ENCODE measurements at places on chromosomes 4 and X. TPM values are rescaled to one million over a fixed set of nuclear protein-coding genes. Genes with fewer than 3 reads are reported as not detected.

GRCh38 chr4:158411269-158411668, 110.4 kb upstream of the RXFP1 start:
- H3K4me1 ChIP-seq: no peaks in the 10 kb centered on the region
- H3K36me3 ChIP-seq: no peaks in the 10 kb centered on the region
- H3K27me3 ChIP-seq: no peaks in the 10 kb centered on the region
- no peak overlapping the region for H3K27ac ChIP-seq
- H3K4me3 ChIP-seq: no peak overlapping the region
- no peak for DNase-seq

GRCh38 chr4:69095301-69095731, 958 bp upstream of the UGT2B7 start:
- no peak for DNase-seq
- H3K4me1 ChIP-seq: no peaks in the 10 kb centered on the region
- no peak overlapping the region for H3K4me3 ChIP-seq
- H3K36me3 ChIP-seq: no peaks in the 10 kb centered on the region

TCEAL6 gene
- not detected for total RNA-seq

GRCh38 chr4:124632439-124632838, 80.1 kb downstream of the ANKRD50 start:
- H3K27me3 ChIP-seq: no peaks in the 10 kb centered on the region
- H3K4me3 ChIP-seq: no peak overlapping the region
- no peaks in the 10 kb centered on the region for H3K4me1 ChIP-seq
- no peak overlapping the region for H3K27ac ChIP-seq
- no peaks in the 10 kb centered on the region for H3K36me3 ChIP-seq

- peaks cover 84% of the 10 kb centered on the region for H3K4me1 ChIP-seq
- no peak for DNase-seq
- no peaks in the 10 kb centered on the region for H3K27me3 ChIP-seq
- no peak overlapping the region for H3K4me3 ChIP-seq
- H3K36me3 ChIP-seq: no peaks in the 10 kb centered on the region
Measured at GRCh38 chr4:8121292-8122015, 37.2 kb downstream of the ABLIM2 start.

DNA sequence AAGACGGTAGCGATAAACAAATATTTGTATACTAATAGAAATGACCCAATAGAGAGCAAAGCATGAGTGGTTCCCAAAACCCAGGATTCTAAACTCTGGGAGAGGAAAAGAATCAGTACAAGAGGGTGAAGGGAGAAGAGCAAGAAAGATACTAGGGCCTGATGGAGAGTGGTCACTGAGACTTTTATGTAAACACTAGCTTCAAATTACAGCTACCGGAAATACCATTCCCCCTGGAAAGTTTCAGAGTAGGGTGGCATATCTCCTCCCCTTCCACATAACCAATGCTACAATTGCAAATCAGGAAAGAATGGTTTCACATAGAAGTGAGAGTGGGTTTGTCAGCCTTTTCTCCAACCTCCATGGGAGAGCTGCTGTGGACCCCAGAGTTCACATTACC, 77.1 kb downstream of the EIF4E start:
- no peaks in the 10 kb centered on the region for H3K36me3 ChIP-seq
- H3K27ac ChIP-seq: no peak overlapping the region
- DNase-seq: no peak
- no peaks in the 10 kb centered on the region for H3K27me3 ChIP-seq
- no peaks in the 10 kb centered on the region for H3K4me1 ChIP-seq

DNA sequence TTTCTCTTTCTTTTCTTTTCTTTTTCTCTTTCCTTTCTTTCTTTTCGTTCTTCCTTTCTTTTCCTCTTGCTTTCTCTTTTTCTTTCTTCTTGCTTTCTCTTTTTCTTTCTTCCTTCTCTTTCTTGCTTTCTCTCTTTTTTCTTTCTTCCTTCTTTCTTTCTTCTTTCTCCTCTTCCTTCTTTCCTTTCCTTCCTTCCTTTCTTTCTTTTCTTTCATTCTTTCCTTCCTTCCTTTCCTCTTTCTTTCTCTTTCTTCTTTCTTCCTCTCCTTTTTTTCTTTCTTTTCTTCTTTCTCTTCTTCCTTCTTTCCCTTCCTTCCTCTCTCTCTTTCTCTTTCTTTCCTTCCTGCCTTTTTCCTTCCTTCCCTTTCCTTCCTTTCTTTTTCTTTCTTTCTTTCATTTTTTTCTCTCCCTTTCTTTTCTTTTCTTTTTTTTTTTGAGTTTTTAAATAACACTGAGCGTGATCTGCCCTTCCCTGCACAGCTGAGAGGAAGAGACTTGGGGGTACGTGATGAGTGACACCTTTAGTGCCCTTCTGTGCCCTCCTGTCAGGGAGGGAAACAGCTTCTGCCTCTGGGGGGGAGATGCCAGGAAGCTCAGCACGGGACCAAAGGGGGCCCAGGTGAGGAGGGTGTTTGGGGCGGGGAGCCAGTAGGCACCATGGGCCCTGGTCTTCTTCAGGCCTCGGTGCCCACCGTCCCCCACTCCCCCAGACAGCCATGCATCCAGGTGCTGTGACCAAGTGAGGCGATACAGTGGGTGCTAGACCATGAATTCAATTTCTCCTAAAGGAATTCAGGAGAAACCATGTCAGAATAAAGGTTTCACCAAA, 36.6 kb upstream of the CDKN2AIP start:
- H3K27ac ChIP-seq: no peak overlapping the region
- H3K4me3 ChIP-seq: no peak overlapping the region
- DNase-seq: no peak
- no peaks in the 10 kb centered on the region for H3K27me3 ChIP-seq

- H3K4me1 ChIP-seq: no peaks in the 10 kb centered on the region
- no peak overlapping the region for H3K4me3 ChIP-seq
- H3K27ac ChIP-seq: no peak overlapping the region
- no peaks in the 10 kb centered on the region for H3K36me3 ChIP-seq
- H3K27me3 ChIP-seq: no peaks in the 10 kb centered on the region
- DNase-seq: no peak
Measured at GRCh38 chr4:7638489-7638888, 203.8 kb upstream of the PSAPL1 start.

PITX2 gene
- total RNA-seq: 58.9 TPM

- no peak overlapping the region for H3K4me3 ChIP-seq
- no peaks in the 10 kb centered on the region for H3K36me3 ChIP-seq
- peak overlapping the region; percentile 77 for H3K27ac ChIP-seq
- H3K27me3 ChIP-seq: no peaks in the 10 kb centered on the region
- no peak for DNase-seq
Measured at GRCh38 chrX:143581240-143581639, 54.7 kb downstream of the SLITRK4 start.

- no peaks in the 10 kb centered on the region for H3K36me3 ChIP-seq
- H3K27me3 ChIP-seq: no peaks in the 10 kb centered on the region
- no peaks in the 10 kb centered on the region for H3K4me1 ChIP-seq
- no peak overlapping the region for H3K27ac ChIP-seq
- no peak for DNase-seq
- H3K4me3 ChIP-seq: no peak overlapping the region
Measured at GRCh38 chr4:142595222-142595871, 250.8 kb downstream of the INPP4B start.

GRCh38 chrX:6909396-6909795, 238.1 kb upstream of the STS start:
- H3K27me3 ChIP-seq: no peaks in the 10 kb centered on the region
- H3K4me3 ChIP-seq: no peak overlapping the region
- H3K4me1 ChIP-seq: no peaks in the 10 kb centered on the region
- H3K36me3 ChIP-seq: no peaks in the 10 kb centered on the region
- no peak for DNase-seq

GRCh38 chr4:33302321-33302720, 2582.2 kb downstream of the PCDH7 start:
- no peaks in the 10 kb centered on the region for H3K27me3 ChIP-seq
- H3K4me1 ChIP-seq: no peaks in the 10 kb centered on the region
- DNase-seq: no peak
- no peak overlapping the region for H3K27ac ChIP-seq
- H3K36me3 ChIP-seq: no peaks in the 10 kb centered on the region
- no peak overlapping the region for H3K4me3 ChIP-seq

DNA sequence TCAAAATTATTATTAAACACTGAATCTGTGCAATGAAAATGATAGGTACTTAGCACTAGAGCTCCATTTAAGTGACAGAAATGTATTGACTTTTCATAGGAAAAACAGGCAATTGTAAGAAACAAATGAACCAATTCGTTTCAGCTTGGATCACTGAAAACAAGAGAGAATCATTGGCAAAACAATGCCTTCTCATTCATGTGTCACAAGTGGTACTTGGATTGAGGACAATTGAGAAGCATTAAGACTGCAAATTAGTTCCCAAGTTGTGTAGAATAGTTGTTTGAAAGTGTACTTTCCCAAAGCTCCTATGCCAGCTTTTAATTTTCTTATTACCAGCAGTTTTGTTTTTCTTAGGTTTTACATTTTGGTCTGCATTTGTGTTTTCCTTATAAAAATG, 20.6 kb downstream of the CNKSR2 start:
- no peaks in the 10 kb centered on the region for H3K4me1 ChIP-seq
- no peaks in the 10 kb centered on the region for H3K27me3 ChIP-seq
- no peaks in the 10 kb centered on the region for H3K36me3 ChIP-seq
- no peak overlapping the region for H3K4me3 ChIP-seq

GRCh38 chr4:141432000-141432712, 204.2 kb upstream of the IL15 start:
- H3K27me3 ChIP-seq: no peaks in the 10 kb centered on the region
- no peaks in the 10 kb centered on the region for H3K36me3 ChIP-seq
- no peak overlapping the region for H3K4me3 ChIP-seq
- H3K4me1 ChIP-seq: no peaks in the 10 kb centered on the region

GRCh38 chr4:128335541-128335940, 47.9 kb upstream of the PGRMC2 start:
- H3K4me3 ChIP-seq: no peak overlapping the region
- no peaks in the 10 kb centered on the region for H3K27me3 ChIP-seq
- H3K27ac ChIP-seq: no peak overlapping the region
- no peaks in the 10 kb centered on the region for H3K36me3 ChIP-seq

SYNPO2 gene
- 998 TPM for total RNA-seq

- H3K27ac ChIP-seq: no peak overlapping the region
- no peak for DNase-seq
- no peaks in the 10 kb centered on the region for H3K36me3 ChIP-seq
- H3K4me3 ChIP-seq: no peak overlapping the region
- no peaks in the 10 kb centered on the region for H3K27me3 ChIP-seq
Measured at GRCh38 chrX:150506486-150506885, 61.9 kb upstream of the MTM1 start.

DNA sequence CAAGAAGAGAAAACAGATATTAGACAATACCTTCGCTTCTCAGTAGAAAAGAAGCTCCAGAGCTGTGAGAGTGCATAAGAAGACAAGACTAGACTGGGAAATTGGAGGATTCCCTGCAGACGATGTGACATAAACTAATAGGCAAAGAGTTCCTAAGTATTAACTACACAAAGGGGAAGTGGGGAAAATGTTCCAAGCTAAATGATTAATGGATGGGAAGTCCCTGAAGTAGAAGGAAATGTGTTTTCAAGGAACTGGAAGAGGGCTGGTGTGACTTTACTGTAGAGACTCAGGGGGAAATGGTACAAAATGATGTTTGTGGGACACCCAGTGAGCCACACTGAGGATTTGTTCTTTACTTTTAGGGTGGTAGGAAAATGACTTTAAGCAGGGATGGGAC, 69.7 kb upstream of the DCLK2 start:
- H3K27ac ChIP-seq: no peak overlapping the region
- DNase-seq: no peak

DNA sequence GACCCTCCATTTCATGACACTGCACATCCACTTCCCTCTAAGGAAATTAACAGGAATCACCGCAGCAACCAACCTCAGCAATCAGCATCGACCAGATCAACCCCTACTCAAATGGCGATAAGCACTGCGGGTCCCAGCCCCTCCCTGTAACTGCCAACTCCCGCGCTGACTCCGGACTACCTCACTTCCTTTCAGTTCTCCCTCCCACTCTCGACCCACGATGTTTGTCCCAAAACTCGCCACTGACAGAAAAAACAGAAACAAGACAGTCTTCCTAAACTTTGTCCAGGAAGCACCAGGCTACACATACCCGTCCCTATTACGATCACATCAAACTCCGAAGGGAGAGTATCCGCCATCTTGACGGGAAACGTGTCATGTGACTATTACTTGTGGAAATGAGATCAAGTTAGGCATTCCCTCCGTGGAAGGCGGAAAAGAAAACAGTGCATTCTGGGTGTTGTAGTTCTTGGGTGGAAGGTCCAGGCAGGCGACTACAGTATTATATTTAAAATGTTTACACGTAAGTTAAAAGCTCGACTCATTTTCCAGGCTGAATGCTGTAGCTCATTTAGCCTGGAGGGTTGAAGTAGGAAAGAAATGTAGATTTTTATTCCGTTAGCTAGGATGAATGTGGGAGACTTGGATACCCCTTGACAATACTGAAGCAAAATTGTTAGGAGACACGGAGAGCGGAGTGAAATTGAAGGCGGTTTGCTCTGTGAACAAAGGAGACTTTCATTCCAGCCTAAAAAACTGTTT, at the start of gene CHM:
Gene CHM (minus strand): TSS at position 385 of the 762 bp plus-strand sequence. CDS start 26 bp downstream, at position 359.
- no peaks in the 10 kb centered on the region for H3K27me3 ChIP-seq
- peak within 1 kb of the TSS; percentile 81 for H3K4me3 ChIP-seq
- H3K4me1 ChIP-seq: peaks cover 12% of the 10 kb centered on the region
- no peaks in the 10 kb centered on the region for H3K36me3 ChIP-seq

FHDC1 gene
- 0.29 TPM for total RNA-seq

STPG2 gene
- total RNA-seq: not detected

DNA sequence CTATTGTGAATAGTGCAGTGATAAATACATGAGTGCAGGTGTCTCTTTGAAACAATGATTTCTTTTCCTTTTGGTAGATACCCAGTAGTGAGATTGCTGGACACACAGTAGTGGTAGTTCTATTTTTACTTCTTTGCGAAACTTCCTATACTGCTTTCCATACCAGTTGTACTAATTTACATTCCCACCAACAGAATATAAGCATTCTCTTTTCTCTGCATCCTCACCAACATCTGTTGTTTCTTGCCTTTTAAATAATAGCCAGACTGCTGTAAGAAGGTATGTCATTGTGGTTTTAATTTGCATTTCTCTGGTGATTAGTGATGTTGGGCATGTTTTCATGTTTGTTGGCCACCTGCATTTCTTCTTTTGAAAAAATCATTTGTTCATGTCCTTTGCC, 105.9 kb downstream of the COL4A6 start:
- no peaks in the 10 kb centered on the region for H3K27me3 ChIP-seq
- no peaks in the 10 kb centered on the region for H3K4me1 ChIP-seq
- DNase-seq: no peak

DNA sequence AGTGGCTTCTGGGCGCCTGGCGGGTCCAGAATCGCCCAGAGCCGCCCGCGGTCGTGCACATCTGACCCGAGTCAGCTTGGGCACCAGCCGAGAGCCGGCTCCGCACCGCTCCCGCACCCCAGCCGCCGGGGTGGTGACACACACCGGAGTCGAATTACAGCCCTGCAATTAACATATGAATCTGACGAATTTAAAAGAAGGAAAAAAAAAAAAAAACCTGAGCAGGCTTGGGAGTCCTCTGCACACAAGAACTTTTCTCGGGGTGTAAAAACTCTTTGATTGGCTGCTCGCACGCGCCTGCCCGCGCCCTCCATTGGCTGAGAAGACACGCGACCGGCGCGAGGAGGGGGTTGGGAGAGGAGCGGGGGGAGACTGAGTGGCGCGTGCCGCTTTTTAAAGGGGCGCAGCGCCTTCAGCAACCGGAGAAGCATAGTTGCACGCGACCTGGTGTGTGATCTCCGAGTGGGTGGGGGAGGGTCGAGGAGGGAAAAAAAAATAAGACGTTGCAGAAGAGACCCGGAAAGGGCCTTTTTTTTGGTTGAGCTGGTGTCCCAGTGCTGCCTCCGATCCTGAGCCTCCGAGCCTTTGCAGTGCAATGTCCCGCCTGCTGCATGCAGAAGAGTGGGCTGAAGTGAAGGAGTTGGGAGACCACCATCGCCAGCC, at the start of gene ATOH1:
Gene ATOH1 (plus strand): TSS at position 422 of the 663 bp plus-strand sequence. CDS start 174 bp downstream, at position 596.
- H3K27me3 ChIP-seq: peaks cover 77% of the 10 kb centered on the region
- H3K4me3 ChIP-seq: peak within 1 kb of the TSS; percentile 55
- H3K27ac ChIP-seq: no peak within 1 kb of the TSS
- H3K36me3 ChIP-seq: no peaks in the 10 kb centered on the region
- H3K4me1 ChIP-seq: peaks cover 22% of the 10 kb centered on the region

PRSS12 gene
- total RNA-seq: 0.29 TPM

Measured in gastrocnemius medialis (tissue), 4 donors.